AG10803 (cell line): ENCODE measurements at places on chromosomes 3 and 15.

DNA sequence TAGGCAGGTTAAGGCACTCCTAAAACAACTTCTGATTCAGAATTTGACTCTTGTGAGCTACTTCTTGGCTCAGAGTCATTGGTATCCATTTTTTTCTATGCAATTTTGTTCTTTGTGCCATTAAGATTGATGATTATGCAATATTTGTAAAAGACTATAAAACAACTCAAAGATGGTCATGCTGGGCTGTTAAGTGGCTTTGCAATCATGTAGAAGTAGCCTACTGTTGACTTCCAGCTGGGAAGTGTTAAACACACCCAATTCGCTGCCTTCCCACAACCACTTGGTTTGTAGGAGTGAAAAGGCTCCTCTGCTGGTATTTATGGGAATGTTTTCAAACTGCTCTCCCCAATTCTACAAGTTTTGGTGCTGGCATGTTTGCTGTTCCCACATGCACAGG lies 74.7 kb upstream of the COL6A6 start:
- no peak for DNase-seq

DNA sequence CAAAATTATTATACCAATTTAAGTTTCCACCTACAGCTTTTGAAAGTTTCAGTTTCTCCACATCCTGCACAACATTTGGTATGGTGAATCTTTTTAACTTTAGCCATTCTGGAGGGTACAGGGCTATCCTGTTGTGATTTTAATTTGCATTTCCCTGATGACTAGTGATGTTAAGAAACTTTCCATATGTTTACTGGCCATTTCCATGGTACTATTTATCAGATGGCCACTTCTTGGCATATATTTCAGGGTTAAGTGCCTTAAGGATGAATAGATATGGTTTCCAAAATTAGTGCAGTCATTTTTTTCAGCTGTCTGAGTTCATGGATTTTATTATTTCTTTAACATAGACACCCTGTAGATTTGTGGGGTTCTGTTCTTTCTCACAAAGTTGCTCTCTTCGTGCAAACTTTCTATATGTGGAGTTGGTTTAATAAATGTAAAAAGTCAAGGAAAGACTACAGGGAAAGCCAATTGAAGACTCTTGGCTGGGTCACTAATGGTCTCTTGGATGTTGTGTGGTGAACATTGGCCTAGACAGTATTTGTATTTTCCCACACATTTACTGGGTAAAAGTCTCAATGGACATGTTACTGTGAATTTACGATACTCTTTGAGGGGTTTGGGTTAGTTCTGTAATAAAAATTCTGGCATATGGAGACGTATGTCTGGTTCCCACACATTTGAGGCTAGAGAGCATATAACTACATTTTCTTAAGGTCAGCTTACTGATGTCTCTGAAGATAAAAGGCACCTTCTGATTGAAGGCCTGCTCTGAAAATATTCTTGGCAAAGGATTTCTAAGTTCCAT lies 147.5 kb upstream of the PDZRN3 start:
- peak; percentile 24 for DNase-seq

GRCh38 chr3:147735616-147736015 lies 326.5 kb downstream of the ZIC1 start:
- DNase-seq = no peak

GRCh38 chr15:70956201-70956995 lies 63.8 kb downstream of the LRRC49 start:
- DNase-seq = peak; percentile 56

DNA sequence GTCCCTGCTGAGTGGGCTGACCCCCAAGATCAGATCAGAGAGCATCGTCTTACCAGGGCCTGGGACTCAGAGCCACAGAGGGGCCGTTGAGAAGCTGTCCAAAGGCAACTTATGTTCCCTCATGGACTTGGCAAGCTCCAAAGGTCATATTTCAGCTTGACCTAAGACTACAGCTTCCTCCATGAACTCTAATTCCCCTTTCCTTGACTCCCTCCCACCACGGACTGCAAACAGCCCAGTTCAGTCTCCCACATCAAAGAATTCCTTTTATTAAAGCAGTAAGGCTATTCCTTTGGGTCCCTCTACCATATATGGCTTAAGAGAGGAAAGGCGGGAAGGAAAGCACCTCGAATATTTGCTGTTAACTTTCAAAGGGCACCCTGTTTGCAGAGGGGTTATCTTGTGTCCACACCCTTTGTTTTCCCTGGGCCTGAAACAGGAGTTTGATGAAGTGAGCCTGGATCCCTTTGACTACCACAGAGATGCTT lies 146.1 kb upstream of the THBS1 start:
- no peak for DNase-seq

DNA sequence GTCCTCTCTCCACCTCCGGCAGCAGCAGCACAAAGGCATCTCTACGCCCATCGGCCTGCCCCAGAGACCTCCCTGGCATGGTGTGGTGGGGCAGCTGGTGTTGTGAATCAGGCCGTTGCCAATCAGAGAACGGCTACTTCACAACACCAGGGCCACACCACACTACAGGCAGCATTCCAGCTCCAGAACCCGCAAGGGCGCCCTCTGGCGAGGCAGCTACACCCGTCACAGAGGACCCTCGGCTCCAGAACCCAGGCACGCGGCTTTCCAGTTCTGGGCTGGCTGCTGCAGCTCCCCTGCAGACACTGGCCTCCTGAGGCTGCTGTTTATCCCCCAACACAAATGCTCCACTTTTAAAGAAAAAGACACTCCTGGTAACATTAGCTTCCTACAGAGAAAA lies 127.5 kb upstream of the TOPAZ1 start:
- peak; percentile 36 for DNase-seq

DNA sequence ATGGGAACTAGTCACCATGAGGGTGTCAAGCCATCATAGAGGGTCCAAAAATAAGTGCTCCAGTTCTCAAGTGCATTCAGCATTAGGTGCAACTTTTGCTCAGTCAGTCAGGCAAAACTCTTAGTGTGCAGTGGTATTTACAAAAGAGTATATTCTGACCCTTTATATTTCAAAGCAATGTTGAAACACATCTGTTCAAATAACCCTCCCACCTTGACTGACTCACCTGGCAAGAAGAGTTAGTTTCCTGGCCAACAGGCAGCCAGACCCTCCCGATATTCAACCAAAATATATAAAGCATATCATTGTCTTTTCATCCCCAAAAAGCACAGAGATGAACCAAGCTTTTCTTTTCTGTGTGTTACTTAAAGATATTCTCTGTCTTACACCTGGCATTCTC lies 7.6 kb upstream of the COL8A1 start:
- no peak for DNase-seq

- peak; percentile 7 for DNase-seq
Measured at GRCh38 chr3:139935016-139935865, at the start of gene CLSTN2. Gene CLSTN2 (plus strand): TSS chr3:139935185.

DNA sequence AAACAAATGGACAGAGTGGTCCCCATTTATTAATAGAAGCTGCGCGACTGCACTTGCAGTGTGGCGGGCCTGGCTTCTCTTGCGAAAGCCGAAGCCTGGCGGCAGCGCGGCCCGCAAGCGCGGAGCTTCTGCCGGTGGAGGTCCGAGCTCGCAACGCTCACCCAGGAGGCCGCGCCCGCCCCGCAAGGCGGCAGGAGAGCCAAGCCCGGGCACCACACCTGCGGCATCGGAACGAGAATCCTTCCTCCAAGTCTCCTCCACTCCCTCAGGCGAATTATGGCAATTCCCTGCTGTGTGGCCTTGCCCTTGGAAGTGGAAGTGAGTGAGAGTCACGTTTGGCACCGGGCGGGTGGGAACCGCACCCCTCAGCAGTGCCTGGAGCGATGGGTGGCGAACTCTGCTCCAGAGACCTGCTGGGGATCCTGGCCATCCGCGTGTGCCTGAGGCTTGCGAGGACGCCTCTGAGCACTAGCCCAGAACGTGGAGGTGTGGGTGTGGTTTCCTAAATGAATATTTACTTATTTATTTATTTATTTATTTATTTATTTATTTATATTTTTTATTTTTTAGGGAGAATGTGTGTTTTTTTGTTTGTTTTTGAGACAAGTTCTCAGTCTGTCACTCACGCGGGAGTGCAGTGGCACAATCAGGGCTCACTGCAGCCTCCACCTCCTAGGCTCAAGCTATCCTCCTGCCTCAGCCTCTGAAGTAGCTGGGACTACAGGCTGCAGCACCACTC lies 133.7 kb upstream of the UBE2E1 start:
- peak; percentile 28 for DNase-seq

- no peak for DNase-seq
Measured at GRCh38 chr3:71152892-71153265, 430.6 kb downstream of the FOXP1 start.

DNA sequence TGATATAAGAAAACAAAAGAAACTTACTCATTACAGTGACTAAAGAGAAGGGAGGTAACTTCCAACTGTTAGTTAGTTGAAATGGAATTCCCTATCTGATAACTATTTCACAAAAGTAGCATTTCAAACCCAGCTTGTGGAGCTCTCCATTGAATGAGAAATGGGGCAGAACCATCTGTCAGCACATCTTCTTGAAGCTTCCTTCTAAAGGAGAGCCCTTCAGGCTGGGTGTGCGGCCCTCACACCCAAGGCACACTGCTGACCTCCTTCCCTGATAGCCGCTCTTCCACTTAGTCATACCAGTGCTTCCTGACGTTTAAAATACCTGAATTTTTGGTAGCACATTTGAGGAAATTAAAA lies 28.1 kb upstream of the VEPH1 start:
- DNase-seq = no peak

DNA sequence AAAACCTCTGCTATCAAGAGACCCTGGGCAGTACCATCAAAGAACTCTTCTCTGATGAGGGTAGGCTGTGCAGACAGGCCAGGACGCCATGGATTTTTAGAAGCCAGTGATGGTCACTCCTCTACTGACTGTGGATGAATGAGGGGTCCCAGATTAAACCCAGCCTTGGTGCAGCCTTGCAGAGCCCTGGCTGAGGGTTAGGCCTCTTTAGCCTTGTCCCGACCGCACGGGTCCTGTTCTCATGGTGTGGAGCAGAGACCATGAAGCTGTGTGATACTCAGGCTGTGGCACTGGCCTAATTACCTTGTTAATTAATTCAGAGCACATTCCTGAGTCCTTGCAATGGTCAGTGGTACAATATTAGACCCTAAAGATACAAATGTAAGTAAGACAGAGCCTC lies 71.7 kb downstream of the FBN1 start:
- DNase-seq = no peak

DNA sequence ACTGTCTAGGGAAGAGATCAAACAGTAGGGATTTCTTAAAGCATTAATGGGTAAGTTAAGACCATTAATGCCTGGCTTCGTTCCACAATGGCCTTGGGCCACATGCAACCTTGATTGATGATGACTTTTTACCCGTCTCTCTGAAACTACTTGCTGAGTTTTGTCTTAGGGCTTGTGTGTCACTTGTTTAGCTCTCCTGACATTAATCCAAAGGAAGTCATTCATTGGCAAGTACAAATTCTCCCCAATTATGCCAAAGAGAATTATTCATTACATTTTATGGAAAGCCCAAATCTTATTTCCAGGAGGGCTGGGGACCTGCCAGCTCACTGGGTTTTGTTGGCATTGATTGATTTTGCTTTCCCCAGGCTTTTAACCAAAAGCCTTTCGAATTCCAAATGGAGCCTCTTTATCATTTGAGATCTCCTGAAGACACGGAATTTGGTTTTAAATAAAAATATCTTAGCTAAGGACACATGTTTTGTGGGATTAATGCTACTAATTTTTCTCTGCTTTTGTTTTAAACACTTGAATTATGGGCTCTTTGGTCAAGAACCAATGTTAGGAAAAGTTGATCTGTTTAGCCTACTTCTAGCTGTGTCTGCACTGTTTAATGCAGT lies 40.7 kb downstream of the SERPINI1 start:
- DNase-seq = no peak

DNA sequence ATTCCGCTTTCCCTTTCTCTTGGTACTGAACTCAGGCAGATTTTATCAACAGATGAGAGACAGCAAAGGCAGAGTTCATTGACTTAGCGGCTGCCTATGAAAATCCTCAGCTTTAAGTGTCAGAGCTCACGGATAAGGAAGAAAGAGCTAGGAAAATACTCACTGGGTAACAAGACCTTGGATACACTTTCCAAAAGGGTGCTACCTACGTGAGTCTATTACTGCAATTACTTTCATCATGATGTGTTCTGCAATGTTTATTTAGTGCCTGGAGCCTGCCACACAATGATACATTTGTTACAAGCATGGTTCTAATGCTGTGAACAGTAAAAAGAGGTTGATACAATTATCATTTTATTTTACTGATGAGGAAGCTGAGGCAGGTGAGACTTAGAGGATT lies 177.5 kb downstream of the GRM7 start:
- DNase-seq = no peak

- no peak for DNase-seq
Measured at GRCh38 chr3:28114893-28115292, 126.5 kb upstream of the CMC1 start.

- DNase-seq = no peak
Measured at GRCh38 chr3:47605652-47606051, 27.0 kb upstream of the CSPG5 start.

DNA sequence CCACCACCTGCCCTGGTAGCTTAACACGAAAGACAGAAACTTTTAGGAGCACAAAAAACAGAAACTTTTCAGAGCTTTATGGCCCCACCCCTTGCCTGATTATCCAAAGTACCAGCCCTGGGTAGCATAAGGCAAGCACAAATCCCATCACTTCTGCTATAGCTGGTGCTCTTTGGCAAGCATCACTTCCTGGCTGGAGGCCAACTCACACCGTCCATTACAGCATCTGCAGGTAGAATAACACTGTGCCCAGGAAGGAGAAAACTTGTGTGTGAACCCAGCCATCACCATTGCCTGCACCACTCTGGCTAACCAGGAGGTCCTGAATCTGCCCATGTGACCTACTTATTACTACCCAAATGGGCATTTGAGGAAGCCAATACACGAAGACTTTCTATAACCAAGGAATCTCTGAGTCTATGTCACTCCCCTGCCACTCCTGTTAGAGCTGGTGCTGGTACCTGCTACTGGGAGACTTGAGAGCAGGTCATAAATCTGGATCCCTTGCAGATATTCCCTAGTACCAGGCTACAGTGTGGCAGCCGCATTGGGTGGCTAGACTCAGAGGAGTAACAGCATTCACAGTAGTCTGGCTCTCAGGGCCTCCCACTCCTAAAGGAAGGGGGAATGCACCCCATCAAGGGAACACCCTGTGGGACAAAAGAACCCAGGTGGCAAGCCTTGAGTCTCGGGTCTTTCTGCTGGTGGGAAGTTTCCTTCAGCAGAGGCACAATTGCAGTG lies 73.3 kb upstream of the AKAP13 start:
- no peak for DNase-seq

DNA sequence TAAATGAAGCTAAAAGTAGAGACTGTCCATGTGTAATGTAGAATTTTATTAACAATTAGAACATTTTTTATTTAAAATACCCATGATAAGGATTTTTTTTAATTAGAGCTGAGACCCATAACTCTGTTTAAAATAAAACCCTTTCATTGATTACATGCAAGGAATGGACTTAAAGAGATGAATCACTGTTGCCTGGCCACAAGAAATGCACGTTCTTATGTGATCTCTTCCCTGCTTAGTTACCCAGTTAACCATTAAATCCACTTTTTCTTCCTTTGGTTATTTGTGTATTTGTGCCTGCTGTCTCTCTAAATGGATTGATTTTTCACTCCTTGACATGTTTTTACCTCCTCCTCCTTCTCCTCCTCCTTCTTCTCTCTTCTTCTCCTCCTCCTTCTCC lies 83.3 kb upstream of the SLITRK3 start:
- no peak for DNase-seq

GRCh38 chr3:143160437-143160836 lies 40.9 kb downstream of the CHST2 start:
- no peak for DNase-seq

GRCh38 chr3:113035387-113035982 lies 44.7 kb downstream of the GTPBP8 start:
- peak; percentile 69 for DNase-seq

- DNase-seq = no peak
Measured at GRCh38 chr3:59737241-59737640, 687.4 kb upstream of the CFAP20DC start.
